ENCODE measurements at places on chromosomes 7 and 10. TPM values are rescaled to one million over a fixed set of nuclear protein-coding genes. Genes with fewer than 3 reads are reported as not detected.

Gene PNLIP
- total RNA-seq: not detected

Gene DNAJC12
- 18.5 TPM for total RNA-seq

Gene NANOS1
- 2.6 TPM for total RNA-seq

Gene TCERG1L
- not detected for total RNA-seq

Gene ADAM22
- 3.5 TPM for total RNA-seq

Gene SLC39A12
- not detected for total RNA-seq

Gene PPP1R17
- not detected for total RNA-seq

Gene OR2A5
- total RNA-seq: not detected
